ENCODE measurements at places on chromosomes 4 and X. TPM values are rescaled to one million over a fixed set of nuclear protein-coding genes. Genes with fewer than 3 reads are reported as not detected.

DNA sequence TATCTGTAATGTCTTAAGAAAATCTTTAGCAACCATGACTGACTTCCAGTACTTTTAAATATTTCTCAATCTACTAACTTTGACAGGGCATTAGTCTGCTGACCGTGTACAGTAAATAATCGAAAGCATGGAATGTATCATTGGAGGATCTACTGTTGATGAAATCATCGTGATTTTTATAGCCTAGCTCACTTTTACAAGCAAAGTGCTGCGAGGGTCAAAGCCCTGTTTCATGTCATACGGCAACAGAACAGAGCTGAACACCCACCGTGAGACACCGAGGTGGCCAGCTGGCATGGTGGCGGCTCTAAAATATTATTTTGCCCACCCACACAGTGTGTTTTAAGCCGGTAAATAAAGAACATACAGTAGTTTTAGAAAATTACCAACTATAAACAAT is 679.3 kb downstream of the FAT4 start:
- no peak for DNase-seq

DNA sequence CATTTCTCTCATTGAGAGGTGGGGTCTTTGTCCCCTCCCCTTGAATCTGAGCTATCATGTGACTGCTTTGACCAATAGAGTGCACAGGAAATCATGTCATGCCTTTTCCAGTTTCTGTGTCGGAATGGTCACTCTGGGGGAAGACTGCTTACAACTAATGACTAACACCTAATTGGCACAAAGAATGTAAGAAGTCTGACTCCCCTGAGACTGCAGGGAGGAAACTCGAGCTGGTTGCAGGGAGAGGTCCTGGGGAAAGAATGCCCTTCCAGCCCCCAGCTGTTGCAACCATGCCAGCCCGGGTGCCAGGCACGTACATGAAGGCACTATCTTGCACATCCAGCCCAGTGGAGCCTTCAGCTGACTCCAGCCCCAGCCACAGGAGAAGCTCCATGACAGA is 254.2 kb downstream of the DHX15 start:
- no peak for DNase-seq

GRCh38 chr4:2829321-2829932 is 14.2 kb upstream of the ADD1 start:
- no peak for DNase-seq

The ARMCX2 gene
- 30.2 TPM for total RNA-seq

GRCh38 chrX:23803931-23804381 is 21.0 kb downstream of the SAT1 start:
- DNase-seq = no peak

The MBTPS2 gene
- 9.3 TPM for total RNA-seq
